ENCODE measurements at places on chromosomes 12 and 14.

DNA sequence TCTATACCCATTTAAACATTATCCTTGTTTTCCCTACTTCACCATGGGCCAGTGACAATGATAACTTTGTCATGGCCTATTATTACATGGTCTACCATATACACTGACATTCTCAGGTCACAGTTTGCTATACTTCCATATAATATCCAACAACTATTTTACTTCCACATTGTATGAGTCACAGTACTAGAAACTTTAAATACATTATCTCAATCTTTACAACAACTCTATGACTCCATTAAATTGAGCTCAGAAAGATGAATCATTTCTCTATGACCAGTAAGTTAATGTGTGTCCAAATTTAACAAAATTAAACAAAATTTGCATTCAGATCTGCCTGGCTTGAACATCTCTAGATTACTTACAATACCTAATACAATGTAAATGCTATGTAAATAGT lies 93.9 kb downstream of the PLEKHG7 start:
- DNase-seq: no peak

DNA sequence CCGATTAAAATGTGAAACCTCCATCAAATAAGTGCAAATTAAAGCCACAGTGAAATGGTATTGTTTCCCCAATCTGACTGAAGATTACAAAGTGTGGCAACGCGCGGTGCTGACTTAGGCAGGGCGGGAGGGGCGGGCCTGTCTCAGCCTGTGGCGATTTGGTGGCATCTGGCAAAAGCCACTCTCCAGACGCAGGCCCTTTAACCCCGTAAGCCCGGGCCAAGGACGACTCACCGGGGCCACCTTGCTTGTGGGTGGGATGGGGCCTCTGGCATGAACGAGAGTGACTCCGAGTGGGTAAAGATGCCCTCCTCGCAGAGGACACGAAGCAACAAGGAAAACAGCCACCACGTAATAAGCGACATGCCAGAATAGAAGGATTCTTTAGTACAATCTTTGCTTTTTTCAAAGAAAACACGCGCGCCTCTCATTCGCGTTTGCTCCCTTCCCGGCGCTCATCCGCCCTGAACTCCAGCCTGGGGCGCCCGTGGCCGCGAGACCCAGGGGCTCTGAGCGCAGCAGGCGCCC lies 815 bp downstream of the DEGS2 start:
- DNase-seq: no peak

DNA sequence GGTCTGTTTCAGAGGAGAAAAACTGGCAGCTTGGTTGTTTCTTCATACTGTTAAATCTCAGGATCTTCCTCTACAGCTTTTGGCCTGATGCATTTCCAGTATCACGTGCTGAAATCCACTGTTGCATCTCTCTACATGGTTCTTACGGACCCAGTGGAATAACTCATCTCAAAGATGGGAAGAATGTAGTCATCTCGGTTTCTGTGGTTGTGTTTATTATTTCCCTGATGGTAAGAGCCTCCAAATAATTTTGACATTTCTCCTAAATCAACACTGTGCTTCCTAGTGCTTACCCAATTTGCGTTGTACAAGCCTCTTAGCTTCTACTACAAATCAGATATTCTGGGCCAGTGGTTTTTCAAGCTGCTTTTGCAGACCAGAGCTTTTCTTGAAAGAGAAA lies 812.8 kb downstream of the C12orf50 start:
- no peak for DNase-seq

GRCh38 chr14:91911474-91912032 lies 35.9 kb downstream of the FBLN5 start:
- peak; percentile 47 for DNase-seq

DNA sequence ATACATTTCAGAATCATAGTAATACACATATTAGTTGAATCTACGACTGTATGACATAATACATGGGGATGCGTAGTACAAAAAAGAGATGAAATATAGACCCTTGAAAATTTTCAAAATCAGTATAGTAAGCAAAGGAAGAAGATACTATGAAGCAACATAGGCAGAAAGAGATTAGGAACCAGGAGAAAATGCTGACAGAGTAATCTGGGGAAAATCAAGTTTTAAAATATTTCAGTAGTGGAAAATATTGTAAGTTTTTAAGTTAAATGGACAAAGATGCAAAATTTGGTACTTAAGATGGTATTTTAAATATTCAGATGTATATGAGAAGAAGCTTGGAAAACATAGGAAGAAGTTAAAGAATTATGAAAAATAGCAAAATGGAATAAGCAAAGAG lies 915.6 kb upstream of the LRFN5 start:
- no peak for DNase-seq

- DNase-seq: no peak
Observed at GRCh38 chr12:89513544-89513943, 11.1 kb downstream of the GALNT4 start.

GRCh38 chr12:56839489-56839848 lies 76.3 kb downstream of the HSD17B6 start:
- no peak for DNase-seq

DNA sequence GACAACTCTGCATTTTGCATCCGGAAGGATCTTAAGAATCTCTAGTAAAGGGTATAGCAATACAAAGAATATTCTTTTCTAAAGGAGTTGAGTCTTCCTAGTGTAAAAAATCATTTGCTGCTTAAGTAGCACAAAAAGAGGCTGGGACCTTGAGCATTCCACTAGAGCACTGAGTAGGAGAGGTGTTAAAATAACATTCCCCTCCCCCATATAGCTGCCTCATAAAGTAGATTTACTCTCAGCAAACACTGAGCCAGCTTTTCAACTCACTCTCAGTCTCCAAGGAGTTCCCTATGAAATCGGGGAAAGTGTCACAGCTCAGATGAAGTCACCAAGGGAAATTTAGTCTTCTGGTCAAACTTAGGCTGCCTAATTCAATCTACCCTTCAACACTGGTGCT lies 592.7 kb downstream of the ETNK1 start:
- no peak for DNase-seq

GRCh38 chr12:62194616-62195015 lies 65.6 kb upstream of the USP15 start:
- no peak for DNase-seq

GRCh38 chr14:36771028-36771640 lies 109.5 kb downstream of the PAX9 start:
- no peak for DNase-seq

DNA sequence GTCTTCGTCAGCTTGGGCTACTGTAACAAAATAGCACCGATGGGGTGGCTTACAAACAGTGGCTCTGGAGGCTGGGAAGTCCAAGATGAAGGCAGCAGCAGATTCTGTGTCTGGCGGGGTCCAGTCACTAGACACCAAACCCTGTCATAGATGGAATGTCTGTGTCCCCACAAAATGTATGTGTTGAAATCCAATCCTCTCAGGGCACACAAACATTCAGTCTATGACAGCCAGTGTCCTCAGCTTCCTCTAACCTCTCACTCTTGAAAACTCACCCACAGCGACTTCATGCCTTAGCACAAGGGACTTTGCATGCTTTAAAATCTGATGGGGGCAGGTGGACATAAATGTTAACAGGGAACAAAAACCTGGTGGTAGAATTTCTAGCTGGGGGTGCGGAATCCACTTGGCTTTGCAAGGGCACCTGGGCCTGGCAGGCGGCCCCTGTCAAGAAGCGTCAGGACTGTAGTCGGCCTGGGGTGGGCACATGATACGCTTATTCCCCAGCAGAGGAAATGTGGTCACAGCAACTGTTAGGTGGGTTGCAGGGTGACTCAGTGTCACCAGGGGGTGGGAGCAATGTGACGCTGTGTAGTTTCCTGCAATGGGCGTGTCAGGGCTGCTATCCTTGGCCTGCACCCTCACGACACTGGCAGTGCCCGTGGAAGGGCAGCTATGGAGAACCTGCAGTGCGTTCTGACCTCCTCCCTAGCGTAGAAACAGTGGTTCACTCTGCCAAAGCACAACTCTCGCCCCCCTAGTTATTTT lies 17.7 kb downstream of the RIN3 start:
- DNase-seq: peak; percentile 74
